ENCODE measurements at places on chromosomes 1 and 21. TPM values are rescaled to one million over a fixed set of nuclear protein-coding genes. Genes with fewer than 3 reads are reported as not detected.
A peak's percentile ranks its signal among the peaks of the same experiment; 100 is the strongest.

DNA sequence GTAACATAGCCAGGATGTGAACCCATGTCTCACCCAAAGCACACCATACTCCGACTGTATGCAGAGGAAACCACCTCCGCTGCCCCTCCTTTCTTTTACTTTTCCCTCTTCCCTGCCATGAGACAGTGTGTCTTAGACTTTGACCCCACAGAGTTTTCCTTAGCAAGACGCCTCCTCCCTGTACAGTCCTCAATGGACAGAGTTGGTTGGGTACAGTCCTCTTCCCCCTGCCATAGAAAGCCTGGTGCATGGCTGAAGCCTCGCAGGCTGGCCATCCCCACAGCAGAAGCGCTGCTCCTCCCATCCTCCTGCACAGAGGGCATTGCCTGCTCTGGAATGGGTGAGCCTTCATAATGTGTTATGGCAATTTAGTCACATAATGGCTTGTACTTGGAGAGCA is 127.9 kb downstream of the PLPP3 start:
- H3K27me3 ChIP-seq = no peaks in the 10 kb centered on the region
- H3K36me3 ChIP-seq = no peaks in the 10 kb centered on the region
- peaks cover 4% of the 10 kb centered on the region for H3K4me1 ChIP-seq
- H3K27ac ChIP-seq = no peak overlapping the region

GRCh38 chr1:157948312-157949073 is 45.0 kb upstream of the KIRREL1 start:
- H3K27me3 ChIP-seq = no peaks in the 10 kb centered on the region
- no peak overlapping the region for H3K4me3 ChIP-seq
- no peak for DNase-seq
- no peaks in the 10 kb centered on the region for H3K4me1 ChIP-seq
- no peak overlapping the region for H3K27ac ChIP-seq
- H3K36me3 ChIP-seq = no peaks in the 10 kb centered on the region

GRCh38 chr21:37984416-37984815 is 68.2 kb upstream of the KCNJ6 start:
- H3K27ac ChIP-seq = no peak overlapping the region
- H3K27me3 ChIP-seq = no peaks in the 10 kb centered on the region
- H3K4me3 ChIP-seq = no peak overlapping the region

DNA sequence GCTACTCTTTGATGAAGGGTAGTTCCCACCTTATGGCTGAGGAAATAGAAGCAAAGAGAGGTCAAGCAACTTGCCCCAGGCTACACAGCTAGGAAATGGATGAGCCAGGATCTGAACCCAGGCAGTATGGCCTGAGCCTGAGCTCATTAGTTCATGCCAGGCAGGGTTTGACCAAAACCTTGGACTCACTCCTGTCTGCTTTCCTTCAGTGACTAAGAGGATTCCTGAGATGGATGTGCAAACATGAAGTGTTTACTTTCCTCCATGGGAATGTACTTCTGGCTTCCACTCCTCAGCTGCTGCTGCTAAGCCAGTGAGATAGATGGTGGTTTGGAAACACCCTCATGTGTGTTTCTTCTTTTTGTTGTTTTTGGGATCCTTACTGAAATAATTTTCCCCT is 35.1 kb upstream of the ERRFI1 start:
- no peaks in the 10 kb centered on the region for H3K36me3 ChIP-seq
- H3K4me3 ChIP-seq = peak overlapping the region; percentile 54
- H3K4me1 ChIP-seq = peaks cover 5% of the 10 kb centered on the region
- no peak for DNase-seq
- peak overlapping the region; percentile 98 for H3K27ac ChIP-seq

DNA sequence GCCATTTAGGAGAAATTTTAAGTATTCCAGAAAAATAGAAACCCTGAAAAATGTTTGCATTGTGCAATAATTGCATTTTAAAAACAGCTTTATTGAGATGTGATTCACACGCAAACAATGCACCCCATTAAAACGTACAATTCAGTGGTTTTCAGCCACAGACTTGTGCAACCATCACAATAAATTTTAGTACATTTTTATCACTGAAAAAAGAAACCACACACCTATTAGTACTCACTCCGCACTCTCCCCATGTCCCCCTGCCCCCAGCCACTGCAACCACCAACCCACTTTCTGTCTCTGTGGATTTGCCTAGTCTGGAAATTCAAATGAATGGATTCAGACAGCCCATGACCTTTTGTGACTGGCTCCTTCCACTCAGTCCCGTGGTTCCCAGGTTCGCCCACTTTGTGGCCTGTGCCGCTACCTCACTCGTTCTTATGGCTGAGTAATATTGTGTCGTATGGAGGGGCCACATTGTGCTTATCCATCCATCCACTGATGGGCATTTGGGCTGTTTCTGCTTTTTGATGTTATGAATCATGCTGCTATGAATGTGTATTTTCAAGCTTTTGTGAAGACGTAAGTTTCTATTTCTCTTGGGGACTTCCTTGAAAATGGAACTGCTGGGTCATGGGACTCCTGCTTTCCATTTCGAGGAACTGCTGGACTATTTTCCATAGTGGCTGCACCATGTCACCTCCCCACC is 147.7 kb upstream of the ARHGEF16 start:
- no peak for DNase-seq
- peaks cover 3% of the 10 kb centered on the region for H3K4me1 ChIP-seq
- H3K27me3 ChIP-seq = no peaks in the 10 kb centered on the region
- no peak overlapping the region for H3K4me3 ChIP-seq
- peak overlapping the region; percentile 25 for H3K27ac ChIP-seq

- peaks cover 2% of the 10 kb centered on the region for H3K27me3 ChIP-seq
- H3K4me3 ChIP-seq = no peak overlapping the region
- H3K27ac ChIP-seq = no peak overlapping the region
- DNase-seq = no peak
- no peaks in the 10 kb centered on the region for H3K36me3 ChIP-seq
- no peaks in the 10 kb centered on the region for H3K4me1 ChIP-seq
These were observed 18.9 kb upstream of the ZNF496 start for GRCh38 chr1:247350587-247350986.

Gene IL23R
- 0.21 TPM for total RNA-seq
